Right renal pelvis (tissue), 4 donors: ENCODE measurements at places on chromosomes 4 and X. TPM values are rescaled to one million over a fixed set of nuclear protein-coding genes. Genes with fewer than 3 reads are reported as not detected.

GRCh38 chrX:144259054-144259453 is 375.2 kb downstream of the UBE2NL start:
- no peak for DNase-seq

GRCh38 chr4:77344784-77345183 is 187.8 kb downstream of the CCNG2 start:
- no peak for DNase-seq

DNA sequence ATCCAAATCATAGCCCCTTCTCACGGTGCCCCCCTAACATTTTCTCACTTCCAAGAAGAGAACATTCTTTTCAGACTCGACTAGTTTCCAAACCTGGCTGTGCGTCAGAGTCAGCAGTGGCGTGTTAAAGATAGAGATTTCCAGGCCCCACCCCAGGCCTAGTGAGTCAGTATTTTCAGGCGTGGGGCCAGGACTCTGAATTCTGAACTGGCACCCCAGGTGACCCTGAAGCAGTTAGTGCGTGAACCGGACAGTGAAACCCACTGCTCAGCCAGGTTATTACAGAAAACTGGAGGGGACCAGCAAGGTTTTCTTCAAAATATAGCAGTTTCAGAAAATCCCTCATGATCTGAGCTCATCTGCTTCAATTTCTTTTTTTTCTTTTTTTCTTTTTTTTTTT is 35.0 kb upstream of the BCOR start:
- no peak for DNase-seq

- DNase-seq, result no peak
Measured at GRCh38 chr4:172009446-172010230, 196.4 kb downstream of the GALNTL6 start.

The NXF2 gene
- 0.61 TPM for polyA plus RNA-seq

DNA sequence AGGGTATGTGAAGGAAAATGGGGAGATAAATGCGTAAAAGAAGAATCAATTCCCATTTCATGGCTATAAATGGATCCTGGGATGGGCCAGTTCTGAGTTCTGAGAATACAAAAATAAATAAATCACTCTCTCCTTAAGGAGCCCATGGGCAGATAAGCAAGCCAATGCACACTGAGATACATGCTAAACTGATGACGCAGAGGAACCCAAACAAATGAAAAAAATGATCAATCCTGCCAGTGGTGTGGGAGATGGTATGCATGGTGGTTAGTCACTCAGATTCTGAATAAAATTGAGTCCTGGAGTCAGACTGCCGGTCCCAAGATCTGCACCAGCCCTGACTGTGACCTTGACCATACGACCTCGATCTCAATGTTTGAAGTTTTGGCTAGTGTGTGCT is 59.7 kb downstream of the NEIL3 start:
- no peak for DNase-seq

DNA sequence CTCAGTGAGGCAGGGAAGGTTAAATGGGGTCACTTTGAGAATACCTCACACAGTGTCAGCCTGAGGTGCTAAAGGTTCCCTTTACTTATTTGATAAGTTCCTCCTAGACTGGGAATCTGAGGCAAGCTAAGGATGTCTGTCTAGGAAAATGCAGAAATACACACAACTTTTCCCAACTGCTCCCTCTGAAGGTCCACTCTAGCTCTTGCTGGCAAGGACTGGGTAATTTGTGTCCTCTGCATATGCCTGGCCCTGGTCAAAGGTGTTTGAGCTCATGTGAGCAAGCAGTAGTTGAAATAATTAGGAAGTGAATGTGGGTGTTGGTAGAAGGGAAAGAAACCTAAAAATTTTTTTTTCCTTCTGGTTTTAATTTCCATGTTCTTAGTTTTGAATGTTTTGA is 21.3 kb downstream of the TXLNG start:
- no peak for DNase-seq

GRCh38 chr4:79575709-79576428 is 167.8 kb upstream of the GK2 start:
- DNase-seq, result no peak

The UGT2A1 gene
- 0.23 TPM for polyA plus RNA-seq

DNA sequence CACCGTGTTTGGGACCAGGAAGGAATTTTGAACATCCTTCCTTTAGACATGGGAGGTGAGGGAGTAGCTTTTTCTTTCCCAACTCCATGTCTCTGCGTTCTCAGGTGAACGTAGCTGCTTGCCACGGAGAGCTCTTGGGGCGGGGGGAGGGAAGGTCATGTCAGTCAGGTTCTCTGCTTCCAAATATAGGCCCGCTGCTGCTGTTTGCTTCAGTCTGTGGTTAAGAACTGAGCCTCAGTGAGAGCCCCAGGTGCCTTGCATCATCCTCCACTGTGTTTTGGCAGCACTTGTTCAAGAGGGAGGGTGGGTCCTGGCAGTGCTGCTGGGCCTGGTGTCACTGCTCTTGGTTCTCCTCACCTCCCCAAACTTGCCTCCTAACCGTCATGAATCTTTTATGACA is 46.5 kb downstream of the HADH start:
- no peak for DNase-seq

DNA sequence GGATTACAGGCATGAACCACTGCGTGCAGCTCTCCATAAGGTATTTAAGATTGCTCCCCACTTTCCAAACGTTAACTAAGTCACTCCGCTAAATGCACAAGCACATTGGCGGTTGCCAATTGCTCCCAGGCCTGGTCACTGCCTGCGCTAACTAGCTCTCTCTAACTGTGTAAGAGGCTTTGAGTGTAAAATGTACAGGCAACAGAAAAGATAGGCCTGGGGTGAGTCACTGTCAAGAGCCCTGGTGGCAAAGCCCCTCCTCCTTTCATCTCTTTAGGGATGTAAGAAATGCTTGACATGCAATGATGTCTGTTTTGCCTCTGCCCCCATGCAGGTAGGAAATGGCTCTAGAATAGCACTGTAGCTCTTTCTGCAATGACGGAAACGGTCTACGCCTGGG is 329.7 kb upstream of the GATB start:
- DNase-seq, result no peak

DNA sequence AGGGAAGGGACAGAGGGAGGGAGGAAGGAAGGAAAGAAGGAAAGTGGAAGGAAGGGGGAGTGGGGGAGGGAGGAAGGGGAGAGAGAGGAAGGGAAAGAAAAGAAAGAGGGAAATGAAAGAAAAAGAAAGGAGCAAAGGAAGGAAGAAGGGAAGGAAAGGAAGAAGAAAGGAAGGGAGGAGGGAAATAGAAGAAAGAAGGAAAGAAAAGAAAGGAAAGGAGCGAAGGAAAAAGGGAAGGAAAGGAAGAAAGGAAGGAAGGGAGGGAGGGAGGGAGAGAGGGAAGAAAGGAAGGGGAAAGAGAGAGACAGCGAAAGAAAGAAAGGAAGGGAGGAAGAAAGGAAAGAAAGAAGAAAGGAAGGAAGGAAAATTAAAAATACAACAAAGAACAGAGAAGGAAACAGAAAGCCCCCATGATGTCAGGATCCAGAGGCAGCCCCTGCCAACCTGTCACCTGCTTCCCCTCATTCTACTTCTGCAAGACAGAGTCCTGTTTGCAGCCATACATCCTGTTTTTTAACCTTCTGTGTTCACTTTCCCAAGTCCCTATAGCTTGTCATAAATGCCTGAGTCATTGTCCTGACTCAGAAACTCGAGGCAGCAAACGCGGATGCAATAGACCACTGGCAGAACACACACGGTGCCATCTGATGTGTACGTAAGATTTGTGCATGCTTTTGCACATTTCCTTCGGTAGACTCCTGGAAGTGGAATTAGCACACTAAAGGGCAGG is 77.0 kb upstream of the C4orf50 start:
- no peak for DNase-seq

The LIAS gene
- 25.1 TPM for polyA plus RNA-seq

The ARHGEF38 gene
- polyA plus RNA-seq, result 6.0 TPM

The TMEM144 gene
- 8.9 TPM for polyA plus RNA-seq

The TRIM2 gene
- 88.6 TPM for polyA plus RNA-seq

The CCNI gene
- 433 TPM for polyA plus RNA-seq

DNA sequence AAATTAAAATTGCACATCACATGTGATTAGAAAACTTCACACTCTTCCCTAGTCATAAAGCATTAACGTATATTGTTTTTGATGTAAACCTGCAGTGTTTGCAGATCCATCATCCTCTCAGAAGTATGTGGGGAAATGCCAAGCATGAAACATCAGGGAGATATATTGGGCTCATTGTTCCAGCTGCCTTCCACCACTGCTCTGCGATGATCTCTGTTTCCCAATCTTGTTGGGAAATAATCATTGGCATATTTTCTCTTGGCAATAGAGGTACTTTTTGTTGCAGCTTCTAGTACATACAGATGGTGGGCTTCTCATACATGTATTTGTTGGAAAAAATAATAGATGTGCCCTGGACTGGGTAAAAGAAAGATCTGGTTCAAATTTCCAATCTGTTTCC is 466.3 kb upstream of the HS3ST1 start:
- no peak for DNase-seq

GRCh38 chr4:55121246-55121645 is 4.1 kb downstream of the KDR start:
- DNase-seq, result no peak

- DNase-seq, result no peak
Measured at GRCh38 chr4:24241511-24241910, 342.8 kb downstream of the DHX15 start.

The SLC10A6 gene
- polyA plus RNA-seq, result 0.11 TPM

The BTC gene
- 6.7 TPM for polyA plus RNA-seq

The FAM47A gene
- polyA plus RNA-seq, result not detected

The HEPH gene
- 47.6 TPM for polyA plus RNA-seq

DNA sequence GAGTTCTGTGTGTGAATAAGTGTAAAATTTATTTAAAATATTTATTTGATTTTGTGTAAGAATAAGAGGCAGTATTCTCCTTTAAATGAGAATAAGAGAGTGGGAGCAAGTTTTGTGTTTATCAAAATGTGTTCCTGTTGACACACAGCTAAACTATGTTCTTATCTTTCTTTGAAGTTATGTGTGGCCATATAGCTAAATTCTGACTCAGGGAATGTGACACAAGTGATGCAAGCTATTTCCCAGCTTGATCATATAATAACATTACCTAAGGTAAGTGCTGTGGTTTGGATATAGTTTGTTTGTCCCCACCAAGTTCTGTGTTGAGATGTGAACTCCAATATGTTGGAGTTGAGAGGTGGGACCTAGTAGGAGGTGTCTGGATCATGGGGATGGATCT is 740.0 kb upstream of the IGFBP7 start:
- DNase-seq, result no peak

- no peak for DNase-seq
Measured at GRCh38 chrX:14303891-14304290, 225.4 kb upstream of the GLRA2 start.

- DNase-seq, result no peak
Measured at GRCh38 chr4:175419236-175419718, 392.8 kb downstream of the GPM6A start.

DNA sequence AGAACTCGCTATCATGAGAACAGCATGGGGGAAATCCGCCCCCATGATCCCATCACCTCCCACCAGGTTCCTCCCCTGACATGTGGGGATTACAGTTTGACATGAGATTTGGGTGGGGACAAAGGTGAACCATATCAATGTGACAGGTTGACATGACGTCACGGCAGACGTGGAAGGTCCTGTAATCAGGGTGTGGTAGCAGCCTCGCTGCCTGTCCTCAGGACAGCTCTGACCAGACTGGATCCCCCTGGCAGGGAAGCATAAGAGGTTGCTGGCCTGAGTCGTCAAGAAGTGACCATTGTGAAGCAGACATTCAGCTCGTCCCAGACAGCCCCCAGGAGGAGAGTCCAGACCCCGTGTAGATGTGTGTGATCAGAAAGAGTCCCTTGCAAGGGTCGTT is 104.6 kb downstream of the TNIP2 start:
- DNase-seq, result no peak

- no peak for DNase-seq
Measured at GRCh38 chr4:28369499-28369898, 1508.9 kb downstream of the STIM2 start.

DNA sequence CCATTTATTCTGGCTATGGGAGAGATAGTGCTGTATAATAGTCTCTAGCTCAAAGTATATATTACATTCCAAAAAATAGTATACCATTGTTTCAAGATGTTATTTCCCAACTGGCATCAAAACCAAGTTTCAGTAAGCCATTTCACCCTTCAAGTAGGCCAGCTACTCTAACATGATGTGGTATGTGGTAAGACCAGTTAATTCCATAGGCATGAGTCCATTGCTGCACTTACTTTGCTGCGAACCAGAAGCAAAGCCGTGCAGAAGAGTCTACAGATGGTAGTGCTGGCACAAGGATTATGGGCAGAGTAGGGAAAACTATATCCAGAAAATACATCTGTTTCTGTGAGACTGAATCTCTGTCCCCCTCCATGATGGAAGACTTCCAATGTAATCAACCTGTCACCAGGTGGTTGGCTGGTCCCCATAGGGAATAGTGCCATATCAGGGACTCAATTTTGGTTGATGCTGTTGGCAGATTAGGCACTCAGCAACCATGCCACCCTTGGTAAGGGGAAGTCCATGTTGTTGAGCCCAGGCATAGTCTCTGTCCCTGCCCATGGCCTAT is 49.8 kb upstream of the HSD17B10 start:
- no peak for DNase-seq

DNA sequence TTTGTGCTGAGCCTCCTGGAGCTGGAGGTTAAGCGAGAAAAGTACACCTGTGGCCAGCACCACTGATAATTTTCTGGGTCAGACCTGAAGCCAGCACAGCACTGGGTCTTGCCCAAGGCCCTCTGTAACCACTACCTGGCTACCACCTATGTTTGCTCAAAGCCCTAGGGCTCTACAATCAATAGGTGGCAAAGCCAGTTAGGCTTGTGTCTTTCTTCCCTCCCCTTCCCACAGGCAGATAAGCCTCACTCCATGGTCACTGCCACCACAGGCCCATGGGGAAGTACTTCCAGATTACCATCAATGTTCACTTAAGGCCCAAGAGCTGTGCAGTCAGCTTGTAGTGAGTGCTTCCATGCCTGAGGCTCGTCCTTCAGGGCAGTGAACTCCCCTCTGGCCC is 35.2 kb upstream of the ARMCX4 start:
- DNase-seq, result no peak

GRCh38 chr4:14361084-14361483 is 641.2 kb upstream of the CPEB2 start:
- no peak for DNase-seq

- DNase-seq, result no peak
Measured at GRCh38 chr4:96916711-96917110, 1076.8 kb downstream of the PDHA2 start.

GRCh38 chr4:1169691-1170096 is 2.7 kb downstream of the SPON2 start:
- no peak for DNase-seq

The MAGEE1 gene
- 6.5 TPM for polyA plus RNA-seq

DNA sequence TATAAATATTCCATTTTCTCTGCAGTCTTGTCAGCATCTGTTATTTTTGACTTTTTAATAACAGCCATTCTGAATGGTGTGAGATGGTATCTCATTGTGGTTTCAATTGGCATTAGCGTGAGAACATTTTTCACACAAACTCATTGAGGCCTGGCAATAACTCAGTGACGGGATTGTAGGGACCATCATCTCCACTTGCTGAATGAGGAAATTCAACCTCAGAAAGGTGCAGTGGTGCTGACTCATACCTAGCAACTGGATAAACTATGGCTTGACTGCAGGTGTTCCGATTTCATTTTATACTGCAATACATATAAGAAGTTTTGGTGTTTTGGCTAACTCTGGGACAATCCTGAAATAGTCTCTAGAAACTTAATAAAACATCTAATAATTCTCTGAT is 88.3 kb upstream of the DDIT4L start:
- no peak for DNase-seq

The ADAMTS3 gene
- polyA plus RNA-seq, result 9.8 TPM

The CABS1 gene
- polyA plus RNA-seq, result 0.13 TPM

The TLR8 gene
- 0.18 TPM for polyA plus RNA-seq
